Hepatocyte (in vitro differentiated cells): ENCODE measurements at places on chromosomes 1 and 21.

DNA sequence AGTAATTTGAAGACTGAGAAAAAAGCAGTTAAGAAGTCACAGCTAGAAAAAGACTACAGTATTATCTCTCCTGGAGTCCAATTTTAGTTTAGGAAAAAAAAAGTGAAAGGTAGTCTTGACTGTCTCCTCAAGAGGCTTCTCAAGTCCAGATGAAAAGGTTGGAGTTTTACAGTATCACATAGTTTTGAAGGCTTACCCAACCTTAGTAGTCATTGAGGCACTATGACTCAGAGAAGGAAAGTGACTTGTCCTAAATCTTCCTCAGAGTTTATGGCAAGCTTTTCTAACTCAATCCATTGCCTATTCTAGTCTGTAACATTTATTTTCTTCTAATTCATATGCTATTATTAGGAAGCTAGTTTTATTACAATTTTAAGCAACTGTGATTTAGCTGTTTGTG lies 174.9 kb downstream of the DPYD start:
- H3K4me1 ChIP-seq: no peaks in the 10 kb centered on the region
- no peak overlapping the region for H3K4me3 ChIP-seq
- H3K27me3 ChIP-seq: no peaks in the 10 kb centered on the region
- no peaks in the 10 kb centered on the region for H3K36me3 ChIP-seq
- no peak for DNase-seq

- no peaks in the 10 kb centered on the region for H3K36me3 ChIP-seq
- no peaks in the 10 kb centered on the region for H3K27me3 ChIP-seq
- no peak overlapping the region for H3K4me3 ChIP-seq
Observed at GRCh38 chr1:95221306-95221705, 12.7 kb upstream of the RWDD3 start.

DNA sequence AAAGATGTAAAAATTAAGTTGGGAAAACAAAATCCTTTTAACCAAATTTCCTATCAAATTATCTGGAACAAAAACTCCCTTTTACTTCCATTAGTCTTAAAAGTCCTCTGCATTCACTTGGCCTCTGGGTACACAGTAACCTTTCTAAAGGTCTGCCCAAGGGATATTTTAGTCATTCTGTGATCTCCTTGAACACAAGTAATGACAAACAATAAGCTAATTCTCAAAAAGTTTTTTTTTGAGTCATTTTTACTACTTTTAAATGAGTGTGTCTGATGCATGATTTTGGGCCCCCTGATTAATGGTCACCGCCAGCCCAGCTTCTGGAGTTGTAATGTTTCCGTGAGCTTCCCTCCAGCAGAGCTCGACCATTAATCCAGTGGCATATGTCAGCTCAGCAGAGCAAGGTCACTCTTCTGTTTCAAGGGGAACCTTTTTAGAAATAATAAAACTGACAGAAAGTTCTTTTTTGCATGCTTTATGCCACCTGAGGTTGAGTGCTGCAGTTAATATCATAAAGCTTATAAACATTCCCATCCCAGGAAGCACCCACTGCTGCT lies 14.3 kb downstream of the SAMSN1 start:
- no peak overlapping the region for H3K27ac ChIP-seq
- H3K36me3 ChIP-seq: no peaks in the 10 kb centered on the region
- no peaks in the 10 kb centered on the region for H3K27me3 ChIP-seq
- H3K4me1 ChIP-seq: no peaks in the 10 kb centered on the region
- H3K4me3 ChIP-seq: no peak overlapping the region

GRCh38 chr1:2559509-2560298 lies 3.5 kb downstream of the TNFRSF14 start:
- peaks cover 15% of the 10 kb centered on the region for H3K4me1 ChIP-seq
- no peak overlapping the region for H3K27ac ChIP-seq
- H3K36me3 ChIP-seq: no peaks in the 10 kb centered on the region
- no peak for DNase-seq

DNA sequence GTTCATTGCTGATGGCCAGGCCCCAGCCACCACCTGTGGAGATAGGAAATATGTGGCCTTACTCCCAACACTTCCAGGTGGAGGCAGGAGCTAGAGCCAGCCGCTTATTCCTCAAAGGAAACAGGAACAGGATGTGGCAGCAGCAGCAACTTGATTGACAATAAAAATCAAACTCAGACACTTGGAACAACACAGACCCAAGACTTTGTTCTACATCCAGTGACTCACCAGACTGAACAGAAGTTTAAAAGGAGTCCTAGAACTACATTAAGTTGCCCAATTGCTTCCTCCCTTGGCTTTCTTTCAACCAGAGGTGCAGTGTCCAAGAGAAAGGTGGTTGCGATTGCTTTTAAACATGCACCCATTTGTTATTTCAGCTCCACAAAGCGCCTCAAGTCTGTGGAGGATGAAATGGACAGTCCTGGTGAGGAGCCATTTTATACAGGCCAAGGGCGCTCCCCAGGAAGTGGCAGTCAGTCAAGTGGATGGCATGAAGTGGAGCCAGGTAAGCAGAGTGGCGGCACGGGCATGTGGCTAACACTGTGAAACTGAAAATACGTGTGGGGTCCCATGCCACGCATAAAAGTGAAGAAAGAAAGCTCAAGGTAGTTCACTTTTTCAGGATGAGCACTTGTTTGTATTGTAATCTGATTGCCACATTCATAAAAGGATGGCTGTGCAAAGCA lies 276.6 kb downstream of the NFIA start:
- DNase-seq: no peak
- H3K27ac ChIP-seq: no peak overlapping the region
- H3K36me3 ChIP-seq: no peaks in the 10 kb centered on the region
- no peak overlapping the region for H3K4me3 ChIP-seq
- H3K4me1 ChIP-seq: peaks cover 12% of the 10 kb centered on the region
- H3K27me3 ChIP-seq: no peaks in the 10 kb centered on the region

DNA sequence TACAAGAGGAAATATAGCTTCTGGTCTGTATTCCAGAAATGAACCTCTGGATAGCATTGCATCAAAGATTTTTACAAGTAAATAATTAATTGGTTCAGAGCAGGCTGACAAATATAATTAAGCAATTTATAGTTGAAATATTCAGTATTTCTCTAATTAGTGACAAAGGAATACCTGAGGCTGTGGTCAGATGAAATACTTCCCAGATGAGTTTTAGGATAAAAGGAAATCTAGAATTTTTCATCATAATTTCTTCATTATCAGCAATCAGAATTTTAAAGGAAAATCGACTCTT lies 112.8 kb downstream of the NEK7 start:
- DNase-seq: no peak
- H3K36me3 ChIP-seq: no peaks in the 10 kb centered on the region
- peaks cover 14% of the 10 kb centered on the region for H3K4me1 ChIP-seq
- no peak overlapping the region for H3K27ac ChIP-seq
- no peaks in the 10 kb centered on the region for H3K27me3 ChIP-seq
- no peak overlapping the region for H3K4me3 ChIP-seq

GRCh38 chr1:151956957-151957497 lies 36.6 kb downstream of the S100A10 start:
- no peak overlapping the region for H3K4me3 ChIP-seq
- no peaks in the 10 kb centered on the region for H3K27me3 ChIP-seq
- peaks cover 9% of the 10 kb centered on the region for H3K4me1 ChIP-seq
- DNase-seq: no peak

GRCh38 chr1:156394835-156395461 lies 25.9 kb downstream of the RHBG start:
- H3K4me1 ChIP-seq: no peaks in the 10 kb centered on the region
- no peak overlapping the region for H3K27ac ChIP-seq
- H3K27me3 ChIP-seq: peaks cover 26% of the 10 kb centered on the region

GRCh38 chr1:42479621-42480020 lies 16.5 kb downstream of the CCDC30 start:
- DNase-seq: no peak
- no peaks in the 10 kb centered on the region for H3K27me3 ChIP-seq
- H3K4me3 ChIP-seq: no peak overlapping the region
- H3K4me1 ChIP-seq: no peaks in the 10 kb centered on the region

DNA sequence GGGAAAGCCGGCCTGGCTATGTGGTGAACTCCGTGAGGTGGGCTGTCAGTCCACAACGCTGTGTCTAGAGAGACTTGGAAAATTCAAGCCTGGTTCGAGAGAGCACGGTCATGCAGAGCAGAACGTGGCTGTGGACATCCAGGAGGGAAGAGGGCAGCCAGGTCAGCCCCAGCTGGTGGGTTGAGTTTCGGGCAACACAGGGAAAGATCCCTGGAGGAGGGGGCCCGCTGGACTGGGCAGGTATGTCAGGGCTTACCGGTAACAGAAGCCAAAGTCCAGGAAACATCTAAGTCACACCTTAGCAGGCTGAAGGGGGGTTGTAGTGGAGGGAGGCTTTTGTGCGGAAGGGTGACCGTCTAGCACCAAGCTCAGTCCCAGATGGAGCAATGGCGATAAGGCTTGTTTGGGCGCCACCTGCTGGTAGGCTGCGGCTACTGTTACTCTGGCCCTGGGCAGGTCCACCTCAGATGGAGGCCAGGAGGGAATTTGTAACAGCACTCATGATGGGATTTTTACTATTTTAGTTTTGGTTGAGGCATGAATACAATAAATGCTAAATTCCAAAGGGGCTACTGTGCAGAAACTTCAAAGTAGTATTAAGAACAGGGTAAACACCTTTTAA lies 143.3 kb upstream of the ZNF644 start:
- no peaks in the 10 kb centered on the region for H3K36me3 ChIP-seq
- no peak overlapping the region for H3K27ac ChIP-seq
- H3K4me3 ChIP-seq: no peak overlapping the region
- no peaks in the 10 kb centered on the region for H3K4me1 ChIP-seq
- no peaks in the 10 kb centered on the region for H3K27me3 ChIP-seq
- peak; percentile 88 for DNase-seq

DNA sequence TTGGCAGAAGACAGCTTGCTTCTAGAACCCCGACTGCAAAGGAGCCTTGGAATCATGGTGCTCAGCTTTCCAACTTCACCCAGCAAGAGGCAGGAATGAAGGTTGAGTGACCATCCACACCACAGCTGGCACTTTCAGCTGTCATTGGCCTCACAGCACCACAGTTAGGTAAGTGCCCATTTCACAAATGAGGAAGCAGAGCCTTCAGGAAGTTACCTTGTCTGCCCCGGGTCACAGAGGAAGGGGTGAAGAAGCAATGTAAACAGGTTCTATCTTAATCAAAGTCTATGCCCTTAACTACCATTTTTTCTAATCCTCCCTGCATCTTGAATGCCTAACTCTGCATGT lies 156.0 kb downstream of the GLUL start:
- H3K27ac ChIP-seq: peak overlapping the region; percentile 73
- DNase-seq: no peak
- H3K4me1 ChIP-seq: peaks cover 12% of the 10 kb centered on the region
- H3K4me3 ChIP-seq: no peak overlapping the region

DNA sequence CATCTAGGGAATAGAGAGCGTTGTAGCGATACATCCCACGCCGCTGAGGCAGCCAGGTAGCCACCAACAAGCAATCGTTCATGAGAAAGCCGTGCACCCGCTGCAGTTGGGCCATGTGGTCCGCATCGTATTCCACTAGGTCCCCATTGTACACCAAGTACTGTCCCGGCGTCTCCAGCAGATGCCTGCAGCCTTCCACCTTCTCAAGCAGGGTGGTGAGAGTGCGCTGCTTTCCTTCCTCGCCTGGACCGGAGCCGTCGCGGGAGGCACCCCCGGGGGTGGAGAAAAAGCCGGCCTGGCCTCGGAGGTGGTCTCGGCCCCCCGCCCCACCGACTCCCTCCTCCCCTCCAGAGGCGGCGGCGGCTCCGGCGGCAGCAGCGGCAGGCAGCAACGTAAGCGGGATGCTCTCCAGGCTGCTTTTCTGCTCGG lies 595 bp downstream of the EXOC8 start:
- no peak for DNase-seq
- peak overlapping the region; percentile 50 for H3K4me3 ChIP-seq
- no peaks in the 10 kb centered on the region for H3K27me3 ChIP-seq
- no peaks in the 10 kb centered on the region for H3K36me3 ChIP-seq
- H3K27ac ChIP-seq: peak overlapping the region; percentile 93

DNA sequence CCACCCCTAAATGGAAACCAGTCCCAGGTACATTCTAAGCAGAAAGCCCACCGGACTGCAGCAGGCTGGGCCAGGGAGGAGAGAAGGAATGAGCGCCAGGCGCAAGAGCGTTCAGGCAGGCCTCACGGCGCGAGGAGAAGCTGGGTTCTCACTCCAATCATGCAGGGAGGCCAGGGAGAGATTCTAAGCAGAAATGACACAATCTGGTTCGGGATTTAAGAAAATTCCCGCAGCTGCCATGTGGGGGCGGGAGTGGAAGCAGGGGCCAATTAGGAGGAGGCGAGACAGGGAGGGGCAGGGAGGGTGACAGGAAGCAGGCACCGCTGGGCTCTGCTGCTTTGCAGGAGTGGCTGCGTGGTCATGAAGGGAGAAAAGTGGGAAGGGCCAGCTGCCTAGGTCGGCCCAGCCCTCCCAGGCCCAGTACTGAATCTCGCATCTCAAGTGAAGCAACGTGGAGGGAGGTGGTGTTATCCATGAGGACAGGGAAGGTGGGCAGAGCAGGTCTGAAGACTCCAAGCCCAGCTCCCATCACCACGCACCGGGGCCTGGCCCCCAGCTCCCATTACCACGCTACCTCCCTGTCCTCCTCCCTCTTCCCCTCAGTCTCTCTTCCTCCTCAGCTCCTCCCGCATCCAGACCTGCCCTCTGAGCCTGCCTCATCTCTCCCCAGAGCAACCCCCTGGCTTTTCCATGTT lies 11.8 kb downstream of the NPHP4 start:
- H3K4me1 ChIP-seq: no peaks in the 10 kb centered on the region
- no peaks in the 10 kb centered on the region for H3K27me3 ChIP-seq
- no peak overlapping the region for H3K4me3 ChIP-seq
- no peaks in the 10 kb centered on the region for H3K36me3 ChIP-seq
- H3K27ac ChIP-seq: peak overlapping the region; percentile 40
- DNase-seq: peak; percentile 74

GRCh38 chr1:218656301-218657037 lies 311.3 kb downstream of the TGFB2 start:
- H3K4me1 ChIP-seq: peaks cover 10% of the 10 kb centered on the region
- no peaks in the 10 kb centered on the region for H3K27me3 ChIP-seq
- H3K36me3 ChIP-seq: no peaks in the 10 kb centered on the region
- H3K4me3 ChIP-seq: no peak overlapping the region
- DNase-seq: no peak
- H3K27ac ChIP-seq: no peak overlapping the region

GRCh38 chr1:36092166-36092797 lies 3.6 kb downstream of the ADPRS start:
- no peaks in the 10 kb centered on the region for H3K36me3 ChIP-seq
- H3K27ac ChIP-seq: no peak overlapping the region
- no peak overlapping the region for H3K4me3 ChIP-seq
- no peaks in the 10 kb centered on the region for H3K27me3 ChIP-seq

- DNase-seq: peak; percentile 78
- peak overlapping the region; percentile 95 for H3K27ac ChIP-seq
- no peaks in the 10 kb centered on the region for H3K36me3 ChIP-seq
Observed at GRCh38 chr1:234978397-234979295, 150.0 kb downstream of the TOMM20 start.

GRCh38 chr1:22500471-22500870 lies 48.8 kb downstream of the ZBTB40 start:
- H3K4me3 ChIP-seq: no peak overlapping the region
- DNase-seq: peak; percentile 13
- no peaks in the 10 kb centered on the region for H3K36me3 ChIP-seq
- peaks cover 32% of the 10 kb centered on the region for H3K4me1 ChIP-seq
- H3K27ac ChIP-seq: no peak overlapping the region

- no peaks in the 10 kb centered on the region for H3K36me3 ChIP-seq
- no peaks in the 10 kb centered on the region for H3K27me3 ChIP-seq
Observed at GRCh38 chr1:89871768-89872473, 51.1 kb downstream of the LRRC8D start.

- peaks cover 69% of the 10 kb centered on the region for H3K4me1 ChIP-seq
- H3K36me3 ChIP-seq: no peaks in the 10 kb centered on the region
- no peak overlapping the region for H3K4me3 ChIP-seq
- H3K27ac ChIP-seq: peak overlapping the region; percentile 64
- no peak for DNase-seq
- H3K27me3 ChIP-seq: no peaks in the 10 kb centered on the region
Observed at GRCh38 chr1:181100015-181100905, 11.8 kb downstream of the IER5 start.
